ENCODE measurements at places on chromosomes 2 and 18.

GRCh38 chr2:209584472-209584871, 160.6 kb downstream of the MAP2 start:
- DNase-seq = no peak

DNA sequence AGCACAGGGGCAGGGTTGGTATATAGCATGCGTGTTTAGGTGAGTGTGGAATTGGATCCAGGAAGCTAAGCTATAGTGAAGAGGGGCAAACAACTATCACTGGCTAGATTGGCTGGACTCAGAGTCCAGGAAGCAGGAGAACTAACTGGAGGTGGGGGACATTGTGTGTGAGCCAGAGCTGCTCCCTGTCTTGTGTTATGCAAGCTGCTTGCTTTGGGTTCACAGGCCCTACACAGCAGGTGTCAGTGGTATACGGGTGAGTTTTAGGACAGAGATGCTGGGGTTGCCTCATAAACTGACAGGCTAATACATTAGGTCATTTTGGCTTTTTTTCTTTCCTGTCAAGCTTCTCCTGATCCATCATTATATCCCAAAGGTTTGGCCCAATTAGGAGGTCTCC, 87.5 kb downstream of the CCDC85A start:
- no peak for DNase-seq

DNA sequence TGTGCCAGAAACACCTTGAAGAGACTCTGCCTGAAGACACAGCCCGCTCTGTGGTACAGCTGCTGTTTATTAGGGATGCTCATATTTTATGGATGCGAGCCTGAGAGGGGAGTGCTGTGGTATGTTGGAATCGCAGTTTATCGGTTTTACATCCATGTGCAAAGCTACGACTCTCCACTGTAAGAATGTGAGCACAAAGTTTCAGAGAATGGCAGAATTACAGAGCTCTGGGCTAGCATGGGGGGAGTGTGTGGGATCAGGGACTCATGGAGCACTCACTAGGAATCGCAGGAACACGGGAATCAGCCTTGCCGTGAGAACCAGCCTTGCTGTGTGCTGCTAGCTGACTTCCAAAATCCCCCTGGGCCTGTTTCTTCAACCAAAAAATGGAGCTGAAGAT, 199.9 kb downstream of the RNF144A start:
- DNase-seq = no peak

- no peak for DNase-seq
Measured at GRCh38 chr2:7927691-7928090, 754.2 kb upstream of the ID2 start.

DNA sequence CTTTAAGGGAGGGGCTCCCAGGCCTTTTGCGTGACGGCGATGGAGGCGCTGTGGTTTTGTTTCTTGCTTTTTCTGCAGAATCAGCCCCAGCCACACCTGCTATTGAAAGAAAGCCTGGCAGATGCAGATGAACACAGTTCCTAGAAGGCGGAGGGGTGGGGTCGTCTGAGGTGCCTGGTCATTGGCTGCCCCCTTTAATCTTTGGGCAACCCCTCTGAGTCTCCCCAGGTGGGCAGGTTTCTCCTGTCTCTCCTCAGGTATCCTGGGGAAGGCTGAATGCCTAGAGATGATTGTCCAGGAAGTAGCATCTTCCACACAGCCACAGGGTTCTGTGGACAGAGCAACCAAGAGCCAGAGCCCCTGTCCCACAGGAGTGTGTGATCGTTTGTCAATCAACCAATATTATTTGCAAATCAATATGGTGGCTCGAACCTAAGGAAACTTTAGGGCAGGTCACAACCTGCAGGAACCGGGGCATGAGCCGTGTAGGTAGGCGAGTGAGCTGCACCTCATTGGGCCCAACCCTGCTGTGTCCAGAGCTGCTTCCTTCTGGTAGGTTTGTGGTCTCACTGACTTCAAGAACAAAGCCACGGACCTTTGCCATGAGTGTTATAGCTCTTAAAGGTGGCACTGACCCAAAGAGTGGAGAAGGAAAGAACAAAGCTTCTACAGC, 104.3 kb downstream of the NDUFA10 start:
- no peak for DNase-seq

- no peak for DNase-seq
Measured at GRCh38 chr2:240526521-240526920, 31.3 kb downstream of the ANKMY1 start.

DNA sequence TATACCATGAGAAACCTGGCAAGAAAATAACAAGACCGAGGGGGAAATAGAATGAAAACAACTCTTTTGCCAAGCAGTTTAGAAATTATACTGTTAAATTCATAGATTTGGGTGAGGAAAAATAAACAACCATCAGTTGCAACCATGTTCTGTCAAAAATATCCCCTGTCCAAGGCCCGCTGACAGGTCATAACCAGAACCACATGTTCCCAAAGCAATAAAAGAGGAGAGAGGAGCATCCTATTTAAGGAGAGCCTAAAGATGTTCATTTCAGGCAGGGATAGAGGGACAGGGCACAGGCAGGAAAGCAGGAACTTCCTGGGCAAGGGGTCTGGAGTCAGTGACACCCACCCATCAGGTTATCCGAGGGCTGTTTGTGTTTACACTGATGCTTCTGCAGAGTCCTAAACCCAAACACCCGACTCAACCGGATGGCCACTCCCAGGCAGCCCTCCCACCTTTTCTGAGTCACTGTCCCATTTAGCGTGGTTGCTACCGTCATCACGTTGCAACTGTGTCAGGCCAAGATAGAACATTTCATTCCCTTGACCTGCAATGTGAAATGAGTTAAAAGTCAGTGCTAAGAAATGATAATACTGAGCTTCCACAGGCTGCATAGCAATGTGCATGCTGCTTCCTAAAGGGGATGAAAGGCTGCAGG, 468.3 kb upstream of the RAB12 start:
- DNase-seq = no peak

GRCh38 chr2:84102274-84102673, 356.8 kb downstream of the SUCLG1 start:
- no peak for DNase-seq

GRCh38 chr2:33104052-33104623, 157.4 kb downstream of the LTBP1 start:
- no peak for DNase-seq

DNA sequence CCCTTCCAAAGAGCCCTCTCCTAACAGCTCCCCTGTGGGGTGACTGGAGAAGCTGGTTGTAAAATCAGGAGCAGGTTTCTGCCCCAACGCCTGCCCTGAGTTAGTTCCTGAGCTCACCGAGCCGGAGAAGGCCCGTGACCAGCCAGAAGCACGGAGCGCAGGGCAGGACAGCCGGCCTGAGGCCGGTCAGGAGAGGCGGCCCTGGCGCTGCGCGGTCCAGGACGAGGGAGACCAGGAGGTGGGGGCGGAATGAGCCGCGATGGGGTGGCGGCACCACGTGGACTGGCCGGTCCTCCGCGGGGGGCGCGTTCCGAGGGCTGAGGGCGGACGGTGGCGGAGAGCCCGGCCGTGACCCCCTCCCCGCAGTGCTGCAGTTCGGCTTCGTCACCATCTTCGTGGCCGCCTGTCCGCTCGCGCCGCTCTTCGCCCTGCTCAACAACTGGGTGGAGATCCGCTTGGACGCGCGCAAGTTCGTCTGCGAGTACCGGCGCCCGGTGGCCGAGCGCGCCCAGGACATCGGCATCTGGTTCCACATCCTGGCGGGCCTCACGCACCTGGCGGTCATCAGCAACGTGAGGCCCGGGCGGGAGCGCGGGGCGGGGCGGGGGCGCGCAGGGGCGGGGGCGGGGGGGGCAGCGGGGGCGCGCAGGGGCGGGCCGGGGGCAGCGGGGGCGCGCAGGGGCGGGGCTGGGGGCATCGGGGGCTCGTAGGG, 29.0 kb downstream of the ANO7 start:
- peak; percentile 11 for DNase-seq

DNA sequence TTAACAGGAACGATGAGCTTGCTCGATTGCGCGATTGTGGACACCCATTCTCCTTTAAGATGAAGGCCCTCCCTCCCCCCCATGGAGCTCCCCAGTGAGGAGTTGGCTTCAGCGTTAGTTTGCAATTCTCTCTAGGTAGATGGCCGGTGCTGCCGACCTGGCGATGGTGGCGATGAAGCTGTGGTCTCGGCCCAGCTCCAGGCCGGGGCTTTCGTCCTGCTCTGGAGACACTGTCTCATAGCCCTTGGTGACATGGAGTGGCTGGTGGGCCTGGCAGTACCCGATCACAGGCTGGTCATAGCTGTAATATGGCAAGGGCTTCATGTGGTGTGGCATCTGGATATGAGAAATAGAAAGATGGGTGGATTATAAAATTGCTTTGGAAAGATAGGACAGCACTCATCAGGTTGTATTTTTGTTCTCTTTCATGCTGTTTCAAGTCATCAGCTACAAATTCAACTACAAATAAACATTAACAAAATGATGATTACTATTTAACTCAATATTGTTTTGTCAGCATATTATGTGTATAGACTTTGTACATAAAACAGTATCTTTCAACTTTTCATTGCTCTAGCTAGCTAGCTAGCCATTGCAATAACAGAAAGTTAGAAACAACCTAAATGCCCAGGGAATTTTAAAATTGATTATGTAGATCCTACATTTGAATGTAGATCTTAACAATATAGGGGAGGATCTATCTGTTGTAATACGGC, 773.4 kb downstream of the LRRTM4 start:
- no peak for DNase-seq

DNA sequence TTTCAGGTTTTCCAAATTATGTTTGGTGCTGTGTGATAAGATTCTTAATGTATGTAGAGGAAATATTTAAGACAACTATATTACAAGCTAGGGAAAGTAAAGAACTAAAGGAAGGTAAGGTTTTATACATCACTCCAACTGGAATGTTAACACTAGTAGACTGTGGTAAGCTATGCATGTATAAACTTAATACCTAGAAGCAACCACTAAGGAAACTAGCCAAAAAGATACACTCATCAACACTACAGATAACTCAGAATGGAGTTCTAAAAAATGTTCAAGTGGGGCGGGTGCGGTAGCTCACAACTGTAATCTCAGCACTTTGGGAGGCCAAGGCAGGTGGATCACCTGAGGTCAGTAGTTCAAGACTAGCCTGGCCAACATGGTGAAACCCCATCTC, 37.8 kb upstream of the MALL start:
- no peak for DNase-seq

DNA sequence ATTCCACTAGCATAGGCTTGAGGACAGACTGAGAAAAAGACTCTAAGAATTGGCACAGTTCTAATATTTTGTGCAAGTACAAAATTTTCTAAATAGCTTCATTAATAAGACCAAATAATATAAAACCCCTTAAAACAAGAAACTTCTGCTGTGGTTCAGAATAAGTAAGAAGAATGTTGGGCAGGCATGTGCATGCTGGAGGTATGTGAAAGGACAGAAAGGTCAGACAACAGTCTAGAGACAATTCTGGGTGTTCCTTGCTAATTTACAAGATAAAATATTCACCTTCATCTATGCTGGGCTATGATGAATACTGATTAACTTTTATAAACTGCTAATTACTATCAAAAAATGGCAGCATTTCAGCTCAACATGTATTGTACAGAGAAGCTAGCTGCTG, 14.9 kb downstream of the CEBPZOS start:
- DNase-seq = no peak

- no peak for DNase-seq
Measured at GRCh38 chr2:180618570-180618969, 361.8 kb upstream of the UBE2E3 start.

GRCh38 chr2:232073026-232073425, 111.5 kb downstream of the DIS3L2 start:
- DNase-seq = no peak

DNA sequence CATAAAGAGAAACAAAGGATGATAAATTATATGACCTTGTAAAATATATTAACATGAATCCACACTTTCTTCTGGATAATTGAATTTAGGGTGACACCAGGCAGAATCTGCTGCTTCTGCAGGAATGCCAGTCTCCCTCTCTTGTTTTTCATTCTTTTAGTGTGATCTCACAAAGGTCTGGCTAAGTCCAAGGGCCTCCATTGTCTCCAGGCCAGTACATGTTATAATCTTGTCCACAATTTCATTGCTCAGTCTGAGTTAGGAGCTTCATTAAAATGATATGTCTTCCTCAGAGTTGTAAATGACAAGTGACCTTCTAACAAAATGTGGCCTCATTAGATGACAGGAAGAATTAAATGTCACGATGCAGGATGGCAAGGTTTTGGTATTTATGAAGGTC, 110.2 kb downstream of the APOB start:
- no peak for DNase-seq

- no peak for DNase-seq
Measured at GRCh38 chr2:207150284-207150683, 15.5 kb downstream of the KLF7 start.

DNA sequence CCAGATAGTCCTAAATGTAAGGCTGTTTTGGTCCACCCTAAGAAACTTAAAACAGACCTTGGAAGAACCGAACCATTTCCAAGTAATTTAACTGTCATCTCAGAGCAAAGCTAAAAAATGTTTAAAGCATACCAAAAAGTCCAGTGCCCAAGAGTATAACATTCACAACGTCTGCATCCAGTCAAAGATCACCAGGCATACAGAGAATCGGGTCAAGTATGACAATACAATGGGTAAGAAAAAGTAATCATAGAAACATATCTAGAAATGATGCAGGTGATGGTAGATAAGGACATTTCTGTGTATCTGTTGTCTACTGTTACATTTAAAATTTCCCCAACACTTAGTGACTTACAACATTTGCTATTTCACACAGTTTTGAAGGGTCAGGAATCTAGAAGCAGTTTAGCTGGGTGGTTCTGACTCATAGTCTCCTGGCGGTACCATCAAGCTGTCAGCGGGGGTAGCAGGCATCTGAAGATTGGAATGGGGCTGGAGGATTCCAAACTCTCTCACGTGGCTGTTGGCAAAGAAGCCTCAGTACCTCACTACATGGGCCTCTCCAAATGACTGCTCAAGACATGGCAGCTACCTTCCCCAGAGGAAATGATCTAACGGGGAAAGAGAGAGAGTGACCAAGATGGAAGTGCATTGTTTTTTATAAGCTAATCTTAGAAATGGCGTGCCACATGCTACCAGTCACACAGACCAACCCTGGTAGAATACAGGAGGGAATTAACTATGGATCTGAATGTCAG, 36.6 kb upstream of the DYNC2LI1 start:
- no peak for DNase-seq

- DNase-seq = no peak
Measured at GRCh38 chr2:33342705-33343104, 133.7 kb upstream of the RASGRP3 start.

DNA sequence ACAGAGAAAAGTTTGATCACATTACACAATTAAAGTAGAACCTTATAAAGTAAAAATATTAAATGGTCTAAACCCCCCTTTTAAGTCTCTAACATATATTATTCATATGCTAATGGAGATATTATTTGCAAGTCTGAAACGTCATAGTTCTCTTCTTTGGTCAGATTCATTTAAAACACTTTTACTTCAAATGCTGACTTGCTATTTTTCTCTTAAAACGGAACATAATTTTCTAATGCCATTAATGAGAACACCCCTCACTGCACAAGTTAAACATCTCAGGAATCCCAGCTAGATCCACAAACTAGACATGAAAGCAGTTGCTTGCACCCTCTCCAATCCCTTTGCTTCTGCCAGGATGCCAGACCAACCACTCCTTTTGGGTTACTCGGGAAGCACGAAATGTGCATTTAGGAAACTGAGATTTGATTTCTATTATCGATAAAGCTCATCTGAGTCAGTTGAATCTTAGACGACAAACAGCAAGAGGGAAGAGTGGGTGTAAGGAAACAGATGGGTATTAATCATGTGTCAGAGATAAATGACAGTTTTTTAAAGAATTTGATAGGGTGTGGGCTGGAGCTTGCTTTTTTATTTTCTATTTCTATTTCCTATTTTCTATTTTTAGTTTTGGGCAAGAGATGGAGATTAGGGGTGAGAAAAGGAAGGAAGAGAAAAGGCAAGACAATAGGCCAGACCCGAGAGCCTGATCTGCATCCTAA, 1.5 kb downstream of the ADD2 start:
- DNase-seq = no peak
